Left lung (tissue), 14 donors: ENCODE measurements at places on chromosomes 4 and X. TPM values are rescaled to one million over a fixed set of nuclear protein-coding genes. Genes with fewer than 3 reads are reported as not detected.

HEPH gene
- 57.0 TPM for polyA plus RNA-seq

- H3K27me3 ChIP-seq, result no peaks in the 10 kb centered on the region
- H3K36me3 ChIP-seq, result no peaks in the 10 kb centered on the region
- no peak for DNase-seq
- no peak overlapping the region for H3K4me3 ChIP-seq
Measured at GRCh38 chr4:82230306-82230705, 143.5 kb downstream of the HNRNPD start.

- H3K4me1 ChIP-seq, result no peaks in the 10 kb centered on the region
- no peak overlapping the region for H3K27ac ChIP-seq
- DNase-seq, result peak; percentile 33
- no peaks in the 10 kb centered on the region for H3K27me3 ChIP-seq
Measured at GRCh38 chrX:49754233-49754857, 58.6 kb upstream of the PAGE1 start.

DNA sequence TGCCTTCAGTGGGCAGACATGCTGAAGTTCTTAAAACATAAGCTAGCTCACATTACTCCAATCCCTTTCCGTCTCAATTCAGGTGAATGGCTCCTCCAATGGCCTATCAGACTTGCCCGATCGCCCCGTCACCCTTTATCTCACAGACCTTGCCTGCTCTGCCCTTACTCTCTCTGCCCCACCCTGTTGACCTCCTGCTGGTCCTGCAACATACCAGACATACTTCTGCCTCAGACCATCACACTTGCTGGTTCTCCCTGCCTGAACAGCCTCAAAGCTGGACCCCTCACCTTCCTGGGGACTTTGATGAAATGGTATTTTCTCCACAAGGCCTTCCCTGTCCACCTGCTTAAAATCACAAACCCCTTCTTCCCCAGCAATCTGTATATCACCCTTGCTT is 340.1 kb upstream of the NR3C2 start:
- no peaks in the 10 kb centered on the region for H3K4me1 ChIP-seq
- no peak overlapping the region for H3K4me3 ChIP-seq
- H3K27ac ChIP-seq, result no peak overlapping the region
- no peaks in the 10 kb centered on the region for H3K36me3 ChIP-seq

- peak; percentile 45 for DNase-seq
- H3K27ac ChIP-seq, result no peak overlapping the region
- no peak overlapping the region for H3K4me3 ChIP-seq
- no peaks in the 10 kb centered on the region for H3K4me1 ChIP-seq
- H3K27me3 ChIP-seq, result no peaks in the 10 kb centered on the region
- no peaks in the 10 kb centered on the region for H3K36me3 ChIP-seq
Measured at GRCh38 chr4:185640811-185641675, 105.7 kb upstream of the PDLIM3 start.

DNA sequence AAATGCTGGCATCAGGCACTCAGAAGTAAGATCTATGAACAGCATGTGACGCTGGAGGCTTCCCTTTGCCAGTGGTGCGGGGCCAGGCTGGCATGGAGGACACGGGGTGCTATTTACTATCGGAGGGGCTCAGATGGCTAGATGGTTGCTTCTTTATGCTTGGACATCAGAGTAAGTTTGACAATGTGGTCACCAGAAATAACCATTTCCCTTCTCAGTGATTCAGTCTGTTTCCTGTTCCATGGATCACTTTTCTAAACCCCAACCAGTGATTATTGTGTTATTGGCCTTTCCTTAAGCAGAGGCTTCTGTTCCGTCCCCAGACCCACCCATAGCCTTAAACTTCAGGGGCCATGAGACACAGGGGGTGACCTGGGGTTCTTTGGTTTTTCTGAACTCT is 55.4 kb upstream of the DHX15 start:
- no peaks in the 10 kb centered on the region for H3K4me1 ChIP-seq
- no peak overlapping the region for H3K27ac ChIP-seq
- no peak for DNase-seq
- peaks cover 9% of the 10 kb centered on the region for H3K27me3 ChIP-seq
- H3K4me3 ChIP-seq, result no peak overlapping the region

CSAG1 gene
- polyA plus RNA-seq, result not detected

DNA sequence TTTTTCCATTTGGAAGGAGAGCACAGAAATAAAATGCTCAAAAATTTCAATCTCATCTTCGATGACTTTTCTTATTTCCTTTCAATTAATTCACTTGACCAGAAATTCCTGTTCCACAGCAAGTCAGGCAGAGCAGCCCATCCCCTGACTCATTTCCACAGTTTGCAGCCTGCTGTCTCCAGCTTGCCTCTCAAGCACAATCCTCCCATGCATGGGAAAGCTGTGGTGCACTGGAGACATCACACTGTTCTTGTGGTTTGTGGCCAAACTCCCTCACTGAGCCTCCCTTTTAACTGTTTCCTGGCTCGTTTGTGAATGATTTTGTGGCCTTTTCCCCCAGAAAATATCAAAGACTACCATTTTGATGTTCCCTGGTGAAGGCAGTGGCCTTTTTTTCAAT is 114.0 kb upstream of the ENPEP start:
- no peaks in the 10 kb centered on the region for H3K4me1 ChIP-seq
- H3K36me3 ChIP-seq, result no peaks in the 10 kb centered on the region
- no peak overlapping the region for H3K27ac ChIP-seq
- DNase-seq, result no peak
- H3K4me3 ChIP-seq, result no peak overlapping the region

- no peak for DNase-seq
- no peaks in the 10 kb centered on the region for H3K36me3 ChIP-seq
- H3K4me3 ChIP-seq, result no peak within 1 kb of the TSS
- H3K4me1 ChIP-seq, result no peaks in the 10 kb centered on the region
Measured at GRCh38 chr4:92303621-92304027, at the start of gene GRID2. Gene GRID2 (plus strand): TSS chr4:92303966.

- no peaks in the 10 kb centered on the region for H3K4me1 ChIP-seq
- no peaks in the 10 kb centered on the region for H3K36me3 ChIP-seq
- peak within 1 kb of the TSS; percentile 41 for H3K4me3 ChIP-seq
- no peak for DNase-seq
Measured at GRCh38 chrX:93673869-93674271, at the start of gene FAM133A. Gene FAM133A (plus strand): TSS chrX:93674206. CDS start chrX:93709420, 35,214 bp downstream.

DNA sequence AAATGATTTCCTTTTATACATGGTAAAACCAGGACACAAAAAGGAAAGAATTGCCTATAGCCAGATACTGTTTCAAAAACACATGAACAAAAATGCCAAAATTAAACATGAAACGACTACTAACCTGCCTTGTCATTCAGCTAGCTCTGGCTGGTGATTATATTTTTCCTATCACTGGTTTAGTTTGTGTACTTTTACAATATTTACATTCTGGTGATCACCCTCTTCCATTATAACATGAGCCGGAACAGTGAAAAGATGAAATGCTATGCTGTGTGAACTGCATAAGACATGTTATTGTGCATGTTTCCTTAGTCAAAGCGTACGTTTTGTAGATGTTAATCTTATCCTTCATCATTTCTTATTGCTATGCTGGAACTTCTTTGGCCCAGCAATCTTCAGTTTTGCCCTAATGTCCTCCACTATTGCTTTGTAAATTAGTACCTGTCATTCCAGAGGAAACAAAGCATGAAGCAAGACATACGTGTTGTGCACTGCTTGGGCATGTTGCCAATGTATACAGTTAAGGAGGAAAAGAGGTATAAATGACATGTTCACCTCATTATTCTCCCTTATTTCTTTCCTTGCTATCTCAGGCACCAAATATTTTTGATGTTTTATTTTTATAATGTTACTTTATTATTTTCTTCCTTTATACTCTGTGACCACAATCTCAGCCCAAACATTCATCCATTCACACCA is 386.3 kb downstream of the ARHGAP24 start:
- no peaks in the 10 kb centered on the region for H3K36me3 ChIP-seq
- H3K27me3 ChIP-seq, result no peaks in the 10 kb centered on the region

DNA sequence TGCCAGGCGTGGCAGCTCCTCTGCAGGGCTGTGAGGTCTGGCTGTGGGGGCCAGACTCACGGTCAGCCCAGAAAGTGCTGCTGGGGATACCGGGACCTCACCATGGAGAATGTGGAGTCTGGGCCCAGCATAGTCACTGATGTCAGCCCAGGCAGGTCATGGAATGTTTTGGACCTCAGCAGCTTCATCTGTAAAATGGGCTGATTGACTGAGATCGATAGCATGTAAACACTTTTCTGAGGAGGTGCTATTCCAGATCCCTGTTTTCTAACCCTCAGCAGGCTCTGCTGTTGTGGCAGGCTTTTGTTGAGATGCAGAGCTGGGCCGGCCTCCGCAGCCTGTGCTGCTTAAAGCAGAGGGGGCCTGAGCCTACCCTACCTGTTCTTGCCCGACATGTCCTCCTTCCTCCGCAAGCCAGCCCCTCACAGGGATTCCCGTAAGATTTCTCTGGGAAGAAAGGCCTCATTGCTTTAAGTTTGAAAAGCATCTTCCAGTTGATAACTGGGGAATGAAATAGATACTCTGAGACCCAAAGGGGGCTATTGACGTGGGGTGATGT is 38.3 kb upstream of the HGFAC start:
- H3K4me3 ChIP-seq, result no peak overlapping the region
- peaks cover 5% of the 10 kb centered on the region for H3K4me1 ChIP-seq
- H3K27me3 ChIP-seq, result no peaks in the 10 kb centered on the region
- H3K27ac ChIP-seq, result no peak overlapping the region
- DNase-seq, result no peak
- H3K36me3 ChIP-seq, result no peaks in the 10 kb centered on the region

DNA sequence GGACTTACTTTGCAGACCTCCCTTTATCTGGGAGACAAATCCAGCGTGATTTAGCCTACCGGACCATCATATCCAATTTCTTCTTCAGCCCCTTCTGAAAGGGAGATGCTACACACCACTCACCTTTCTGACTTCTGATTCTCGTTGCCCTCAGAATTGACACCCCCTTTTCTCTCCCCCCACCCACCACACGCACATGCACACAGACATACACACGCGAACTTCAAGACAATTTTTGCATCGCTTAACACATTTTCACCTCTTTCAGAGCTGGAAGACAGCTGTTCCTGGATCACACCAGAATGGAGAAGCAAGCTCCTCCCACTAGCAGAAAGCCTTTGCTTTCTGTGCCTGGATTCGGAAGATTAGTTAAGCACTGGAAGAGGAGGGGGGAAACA is 1.0 kb upstream of the SNCA start:
- peak overlapping the region; percentile 63 for H3K4me3 ChIP-seq
- H3K36me3 ChIP-seq, result no peaks in the 10 kb centered on the region
- no peak for DNase-seq
- H3K4me1 ChIP-seq, result peaks cover 5% of the 10 kb centered on the region
- peaks cover 33% of the 10 kb centered on the region for H3K27me3 ChIP-seq
- no peak overlapping the region for H3K27ac ChIP-seq

REELD1 gene
- 0.81 TPM for polyA plus RNA-seq
